ENCODE measurements at places on chromosomes 5 and 9. TPM values are rescaled to one million over a fixed set of nuclear protein-coding genes. Genes with fewer than 3 reads are reported as not detected.

TRIO gene
- polyA plus RNA-seq: 83.4 TPM

KLHL3 gene
- polyA plus RNA-seq: 16.2 TPM

DNA sequence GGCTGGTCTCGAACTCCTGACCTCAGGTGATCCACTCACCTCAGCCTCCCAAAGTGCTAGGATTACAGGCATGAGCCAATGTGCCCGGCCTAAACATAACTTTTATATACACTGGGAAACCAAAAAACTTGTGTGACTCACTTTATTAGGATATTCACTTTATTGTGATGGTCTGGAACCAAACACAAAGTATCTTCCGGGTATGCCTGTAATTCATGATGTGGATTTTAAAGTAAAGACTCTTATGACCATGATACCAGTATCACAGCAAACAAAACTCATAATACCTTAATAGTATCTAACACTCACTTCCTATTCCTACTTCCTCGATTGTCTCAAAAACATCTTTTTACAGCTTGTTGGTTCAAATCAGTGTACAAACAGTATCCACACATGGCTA lies 12.7 kb upstream of the GFPT2 start:
- DNase-seq: no peak

- no peak for DNase-seq
Observed at GRCh38 chr5:18461766-18462165, 827.5 kb downstream of the TAF11L14 start.

DNA sequence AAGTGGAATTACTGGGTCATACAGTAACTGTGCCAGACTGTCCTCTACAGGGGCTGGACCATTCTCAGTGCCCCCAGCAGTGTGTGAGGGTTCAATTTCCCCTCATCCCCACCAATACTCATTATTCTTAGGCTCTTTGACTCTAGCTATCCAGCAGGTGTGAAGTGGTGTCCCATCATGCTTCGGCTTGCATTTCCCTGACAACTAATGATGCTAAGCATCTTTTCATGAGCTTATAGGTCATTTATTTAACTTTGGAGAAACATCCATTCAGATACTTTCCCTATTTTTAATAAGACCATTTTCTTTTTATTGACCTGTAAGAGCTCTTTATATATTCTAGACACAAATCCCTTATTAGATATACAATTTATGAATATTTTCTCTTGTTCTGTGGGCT lies 63.6 kb downstream of the ADAMTS2 start:
- DNase-seq: no peak
